CD4-positive, alpha-beta T cell treated with Interferon gamma for 1 hour (primary cell): ENCODE measurements at places on chromosomes 16 and 17.

DNA sequence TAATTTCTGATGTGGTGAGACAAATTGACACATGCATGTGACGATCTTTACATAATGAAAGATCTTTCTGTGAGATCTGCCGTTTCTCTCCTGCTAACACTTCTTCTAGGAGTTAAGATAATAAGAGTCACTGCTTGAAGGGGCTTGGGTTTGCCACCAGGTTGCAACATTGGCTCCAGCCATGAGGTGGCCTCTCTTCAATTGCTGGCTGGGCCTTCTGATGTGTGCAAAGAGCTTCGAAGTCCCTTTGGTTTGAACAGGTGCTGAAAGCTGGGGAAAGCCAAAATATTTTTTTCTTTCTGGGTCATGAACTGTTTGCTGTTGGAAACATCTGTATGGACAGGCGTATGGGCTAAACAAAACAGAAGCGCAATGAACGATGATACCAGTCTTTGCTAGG is 204.1 kb upstream of the SALL1 start:
- no peak for DNase-seq

GRCh38 chr17:64393000-64393402 is 2.3 kb upstream of the PECAM1 start:
- peak; percentile 36 for DNase-seq

DNA sequence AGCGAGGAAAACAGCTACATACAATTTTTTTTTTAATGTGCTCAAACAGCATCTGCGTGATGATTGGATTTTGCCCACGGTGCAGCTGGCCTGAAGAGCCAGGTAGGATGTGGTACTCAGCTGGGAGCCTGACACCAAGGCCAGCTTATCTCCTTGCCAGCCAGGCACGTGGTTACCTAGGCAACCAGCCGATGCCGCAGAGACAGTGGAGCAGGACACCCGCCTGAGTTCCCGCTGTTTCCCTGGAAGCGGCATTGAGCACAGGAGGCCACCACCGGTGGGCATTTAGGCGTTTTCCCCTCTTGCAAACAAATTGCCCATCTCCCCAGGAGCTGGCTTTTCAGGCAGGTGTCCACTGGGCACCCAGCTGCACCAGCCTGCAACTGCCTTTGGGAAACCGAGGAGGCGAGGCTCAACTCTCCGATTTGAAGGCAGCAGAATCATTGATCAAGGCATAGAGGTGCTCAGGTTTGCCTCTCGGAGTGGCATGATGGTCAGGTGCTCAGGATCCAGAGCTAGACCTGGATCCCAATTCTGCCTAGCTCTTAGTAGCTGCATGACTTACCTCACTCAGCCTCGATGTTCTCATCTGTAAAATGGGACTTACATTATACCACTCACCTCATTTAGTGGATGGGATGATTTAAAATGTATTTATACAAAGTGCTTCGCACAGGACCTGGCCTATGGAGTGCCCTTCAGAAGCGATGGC is 137.5 kb upstream of the PLCG2 start:
- DNase-seq: no peak

- no peak for DNase-seq
Measured at GRCh38 chr16:47734987-47735594, 274.0 kb downstream of the PHKB start.

GRCh38 chr16:82395212-82395611 is 225.2 kb upstream of the MPHOSPH6 start:
- no peak for DNase-seq

DNA sequence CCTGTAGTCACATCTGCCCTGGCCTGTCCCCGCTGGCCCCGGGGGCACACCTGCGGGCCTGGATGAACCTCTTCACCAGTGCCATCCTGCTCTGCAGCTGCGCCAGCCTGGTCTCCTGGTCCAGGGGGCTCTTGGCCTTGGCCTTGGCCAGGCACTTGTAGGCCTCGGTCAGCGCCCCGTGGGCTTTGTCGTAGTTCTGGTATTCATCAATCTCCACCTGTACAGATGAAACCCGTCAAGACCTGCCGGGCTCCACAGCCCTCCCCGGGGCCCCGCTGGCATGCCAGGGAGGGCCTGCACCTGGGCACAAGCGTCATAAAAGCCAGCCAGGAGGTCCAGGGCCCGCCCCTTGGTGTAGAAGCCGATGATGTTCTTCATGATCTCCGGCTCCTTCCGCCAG is 13.6 kb upstream of the TMEM204 start:
- no peak for DNase-seq

DNA sequence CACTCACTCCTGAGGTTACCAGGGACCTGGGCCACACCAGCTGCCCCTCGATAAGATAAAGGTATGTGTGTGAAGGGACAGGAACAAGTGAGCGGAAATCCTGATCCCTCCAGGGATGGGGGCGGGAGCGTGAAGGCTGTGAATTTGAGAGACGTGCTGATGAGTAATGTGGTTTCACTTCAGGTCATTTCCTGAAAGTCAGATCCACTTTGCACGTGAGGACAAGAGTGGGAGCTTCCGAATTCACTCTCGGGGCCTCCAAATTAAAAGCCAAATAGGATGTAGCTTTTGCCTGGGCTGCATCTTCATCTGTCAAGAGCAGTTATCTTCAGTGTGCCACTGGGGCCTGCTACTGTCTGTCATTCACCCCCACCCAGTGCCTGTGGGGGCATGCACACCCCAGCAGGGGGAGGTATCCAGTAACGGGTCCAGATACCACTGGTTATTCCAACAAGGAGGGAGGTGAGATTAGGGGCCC is 87.4 kb upstream of the LHX1 start:
- no peak for DNase-seq

GRCh38 chr16:46620266-46621005 is 743 bp downstream of the SHCBP1 start:
- DNase-seq: no peak

- DNase-seq: no peak
Measured at GRCh38 chr16:25700547-25700946, 8.8 kb downstream of the HS3ST4 start.

- no peak for DNase-seq
Measured at GRCh38 chr16:85853547-85854545, 45.1 kb upstream of the IRF8 start.

GRCh38 chr16:4207683-4208340 is 34.1 kb downstream of the SRL start:
- no peak for DNase-seq

DNA sequence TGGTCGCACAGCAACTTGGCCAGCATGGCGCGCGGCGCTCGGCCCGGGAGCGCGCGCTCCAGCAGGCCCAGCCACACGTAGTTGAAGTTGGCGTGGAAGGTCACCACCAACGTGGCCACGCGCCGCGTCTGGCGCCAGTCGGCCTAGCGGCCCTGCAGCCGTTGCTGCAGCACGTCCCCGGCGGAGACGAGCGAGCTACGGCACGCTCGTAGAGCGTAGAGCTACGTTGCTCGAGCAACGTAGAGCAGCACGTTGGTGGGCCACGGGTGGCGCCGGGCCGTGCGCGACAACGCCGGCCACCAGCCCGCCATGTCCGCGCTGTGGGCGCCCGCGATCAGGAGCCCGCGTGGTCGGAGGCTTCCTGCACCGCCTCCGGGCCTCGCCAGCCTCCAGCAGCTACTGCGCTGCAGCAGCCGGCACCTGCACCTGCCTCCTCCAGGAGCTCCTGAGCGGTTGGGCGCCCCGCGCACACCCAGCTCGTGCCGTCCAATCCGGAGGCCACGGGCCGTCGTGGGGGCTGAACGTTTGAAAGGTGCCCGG is 13.4 kb upstream of the SULT1A1 start:
- peak; percentile 54 for DNase-seq

- no peak for DNase-seq
Measured at GRCh38 chr17:45906927-45907622, 12.7 kb downstream of the MAPT start.

GRCh38 chr17:45338023-45338781 is 21.4 kb upstream of the MAP3K14 start:
- no peak for DNase-seq

- DNase-seq: no peak
Measured at GRCh38 chr17:82898976-82899514, 59.2 kb upstream of the ZNF750 start.

DNA sequence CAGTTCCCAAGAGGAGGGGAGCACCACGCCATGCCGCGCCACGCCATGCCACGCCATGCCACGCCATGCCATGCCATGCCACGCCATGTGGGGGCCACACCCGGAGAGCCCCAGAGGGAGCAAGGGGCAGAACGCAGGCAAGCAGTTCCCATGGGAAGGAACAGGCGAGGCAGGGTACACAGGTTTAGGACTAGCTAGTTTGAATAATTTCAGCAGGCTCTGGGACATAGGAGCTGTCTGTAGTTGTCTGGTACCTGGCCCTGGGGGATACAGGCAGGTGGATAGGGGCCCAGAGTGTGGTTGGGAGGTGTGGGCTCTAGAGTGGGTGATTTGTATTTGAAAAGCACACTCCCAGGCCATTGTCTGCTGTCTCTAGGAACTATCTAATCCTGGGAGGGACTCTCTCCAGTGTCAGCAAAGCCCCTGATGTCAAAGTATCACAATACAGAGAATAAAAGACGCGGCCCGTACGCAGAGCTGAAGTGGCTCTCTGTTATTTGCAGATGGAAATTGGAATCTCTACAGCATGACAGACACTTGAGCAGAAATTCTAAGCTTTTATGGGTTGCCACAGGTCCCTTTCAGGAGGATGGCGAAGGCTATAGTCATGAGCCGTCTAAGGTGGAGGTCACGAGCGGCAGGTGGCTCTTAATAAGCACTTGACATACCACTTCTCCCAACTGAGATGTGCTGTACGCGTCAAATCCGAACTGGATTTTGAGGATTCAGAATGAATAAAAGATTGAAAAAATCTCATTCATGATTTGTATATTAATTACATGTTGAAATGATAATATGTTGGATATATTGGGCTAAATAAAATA is 220.8 kb upstream of the TNRC6C start:
- DNase-seq: no peak

- no peak for DNase-seq
Measured at GRCh38 chr17:78231991-78232858, 794 bp downstream of the TMEM235 start.

DNA sequence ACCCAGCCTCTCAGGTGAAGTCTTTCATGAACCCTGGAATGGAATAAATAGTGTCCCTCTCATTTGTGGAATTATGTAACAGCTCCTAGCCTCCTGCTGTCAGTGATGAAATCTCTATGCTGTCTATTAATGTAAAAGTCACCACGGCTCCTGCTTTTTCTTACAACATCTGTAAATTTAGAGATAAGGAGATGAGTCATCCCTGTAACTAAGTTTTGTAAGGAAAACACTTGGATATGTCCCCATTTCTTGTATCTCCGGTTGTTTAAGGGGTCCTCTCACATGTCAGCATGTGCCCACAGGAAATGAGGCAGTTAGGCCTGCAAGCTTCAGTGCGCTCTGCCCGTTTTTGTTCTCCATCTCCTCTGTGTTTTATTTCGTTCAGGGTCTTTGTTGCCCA is 2.8 kb upstream of the NAT9 start:
- DNase-seq: no peak

GRCh38 chr16:53899431-53899830 is 195.5 kb downstream of the FTO start:
- no peak for DNase-seq

- peak; percentile 12 for DNase-seq
Measured at GRCh38 chr16:50635505-50636392, 45.4 kb downstream of the SNX20 start.

DNA sequence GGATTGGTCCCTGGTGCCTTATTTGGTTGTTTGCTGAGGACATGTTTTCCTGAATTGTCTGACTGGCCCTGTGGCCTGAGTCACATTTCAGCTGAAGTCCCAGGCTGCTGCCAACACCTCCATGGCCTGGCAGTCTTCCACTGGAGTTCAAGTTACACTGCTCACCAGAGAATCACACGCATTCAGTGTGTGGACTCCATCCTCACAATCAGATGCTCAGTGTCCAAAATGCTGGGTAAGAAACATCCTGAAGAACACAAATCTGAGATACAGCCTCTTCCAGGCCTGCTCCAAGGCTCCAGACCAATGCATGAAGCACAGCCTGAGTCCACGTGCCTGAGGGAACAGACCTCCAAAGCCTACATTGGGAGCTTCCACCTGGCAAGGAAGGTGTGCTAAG is 19.2 kb downstream of the CD300LB start:
- no peak for DNase-seq

DNA sequence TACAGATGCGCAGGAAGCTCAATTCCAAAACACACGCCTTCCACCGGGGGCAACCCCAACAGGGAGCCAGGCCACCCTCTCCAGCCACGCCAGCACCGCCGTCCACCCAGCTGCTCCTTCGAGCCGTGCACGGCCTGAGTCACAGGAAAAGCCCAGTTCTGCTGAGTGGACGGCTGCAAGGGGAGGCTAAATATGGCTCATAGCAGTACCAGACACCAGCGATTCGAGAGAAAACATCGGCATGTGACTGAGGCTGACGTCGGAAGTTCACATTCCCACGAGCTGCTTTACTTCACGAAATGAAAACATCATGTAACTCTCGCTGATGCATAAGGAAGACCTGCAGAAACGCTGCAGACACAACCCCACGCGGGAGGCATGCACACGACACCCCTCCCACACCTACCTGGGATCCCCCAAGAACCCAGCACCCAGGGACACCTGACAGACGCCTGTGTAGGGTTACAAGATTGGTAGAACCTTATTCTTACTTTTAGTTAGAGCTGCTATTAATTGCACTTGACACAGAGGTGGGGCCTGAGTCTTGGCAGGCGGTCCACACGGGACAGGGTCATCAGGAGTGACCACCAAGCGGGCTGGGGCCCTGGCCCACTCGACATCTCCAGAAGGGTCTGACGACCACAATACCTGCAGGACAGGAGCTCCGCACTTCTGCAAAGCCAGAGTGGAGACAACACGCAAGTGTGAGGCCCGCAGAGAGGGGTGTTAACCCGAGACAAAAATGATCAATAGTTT is 116.8 kb downstream of the ANKRD11 start:
- DNase-seq: no peak

GRCh38 chr17:7667656-7668406 is 17.1 kb downstream of the ATP1B2 start:
- no peak for DNase-seq

DNA sequence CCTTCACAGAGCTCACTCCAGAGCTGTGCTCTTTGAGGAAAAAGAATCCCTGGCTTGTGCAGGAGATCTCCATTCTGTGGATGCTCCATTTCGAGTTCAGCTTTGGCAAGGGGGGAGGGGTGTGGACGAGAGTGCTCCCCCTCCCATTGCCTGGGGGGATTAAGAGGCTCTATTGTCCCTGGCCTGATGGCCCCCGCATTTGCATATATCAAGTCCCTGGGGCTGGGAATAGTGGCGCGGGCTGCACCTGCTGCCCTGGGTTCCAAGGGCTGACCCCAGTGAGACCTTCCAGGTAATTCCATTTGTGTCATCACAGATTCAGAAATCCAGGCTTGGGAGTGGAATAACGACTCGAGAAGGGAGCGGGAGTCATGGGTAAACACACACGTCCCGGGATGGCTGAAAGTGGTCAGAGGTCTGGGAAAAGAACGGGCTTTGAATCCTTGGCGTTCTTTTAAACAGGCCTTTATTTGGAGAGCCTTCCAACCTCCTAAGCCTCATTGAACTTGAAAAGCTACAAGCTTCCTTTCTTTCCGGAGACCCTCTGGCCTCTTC is 479.3 kb downstream of the HS3ST3B1 start:
- DNase-seq: no peak

GRCh38 chr16:75745823-75746222 is 19.5 kb upstream of the CPHXL start:
- DNase-seq: no peak

GRCh38 chr17:31533546-31534155 is 142.2 kb downstream of the RAB11FIP4 start:
- DNase-seq: no peak
